ENCODE measurements at places on chromosomes 2 and 18.

DNA sequence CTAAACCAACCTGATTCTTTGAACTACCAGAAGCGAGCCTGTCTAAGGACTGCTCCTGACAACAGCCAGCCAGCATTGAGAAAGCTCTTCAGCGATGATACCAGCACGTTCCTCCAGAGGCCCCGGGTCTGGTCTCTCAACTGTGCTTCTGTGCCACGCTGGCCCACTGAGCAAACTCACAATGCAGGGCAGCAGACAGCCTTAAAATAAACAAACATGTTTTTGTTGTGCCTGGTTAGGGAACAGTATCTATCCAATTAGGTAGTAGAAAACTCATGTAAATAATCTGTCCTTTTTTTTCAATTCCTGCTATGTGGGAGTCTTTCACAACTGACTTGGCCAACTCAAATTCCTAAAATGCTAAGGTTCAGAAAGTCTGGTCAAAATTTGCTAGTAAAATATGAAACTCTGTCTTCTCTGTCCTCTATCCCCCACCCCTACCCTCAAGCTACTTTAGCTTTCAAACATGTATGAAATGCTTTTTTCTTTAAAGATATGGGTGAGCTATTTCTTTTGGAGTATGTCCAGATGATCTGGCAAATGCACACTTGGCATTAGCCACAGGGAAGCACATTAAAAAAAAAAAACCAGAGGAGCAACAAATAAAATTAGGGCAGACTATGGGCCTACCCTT lies 21.4 kb upstream of the EML4 start:
- DNase-seq, result no peak

GRCh38 chr2:63903003-63903402 lies 61.3 kb downstream of the UGP2 start:
- DNase-seq, result no peak

DNA sequence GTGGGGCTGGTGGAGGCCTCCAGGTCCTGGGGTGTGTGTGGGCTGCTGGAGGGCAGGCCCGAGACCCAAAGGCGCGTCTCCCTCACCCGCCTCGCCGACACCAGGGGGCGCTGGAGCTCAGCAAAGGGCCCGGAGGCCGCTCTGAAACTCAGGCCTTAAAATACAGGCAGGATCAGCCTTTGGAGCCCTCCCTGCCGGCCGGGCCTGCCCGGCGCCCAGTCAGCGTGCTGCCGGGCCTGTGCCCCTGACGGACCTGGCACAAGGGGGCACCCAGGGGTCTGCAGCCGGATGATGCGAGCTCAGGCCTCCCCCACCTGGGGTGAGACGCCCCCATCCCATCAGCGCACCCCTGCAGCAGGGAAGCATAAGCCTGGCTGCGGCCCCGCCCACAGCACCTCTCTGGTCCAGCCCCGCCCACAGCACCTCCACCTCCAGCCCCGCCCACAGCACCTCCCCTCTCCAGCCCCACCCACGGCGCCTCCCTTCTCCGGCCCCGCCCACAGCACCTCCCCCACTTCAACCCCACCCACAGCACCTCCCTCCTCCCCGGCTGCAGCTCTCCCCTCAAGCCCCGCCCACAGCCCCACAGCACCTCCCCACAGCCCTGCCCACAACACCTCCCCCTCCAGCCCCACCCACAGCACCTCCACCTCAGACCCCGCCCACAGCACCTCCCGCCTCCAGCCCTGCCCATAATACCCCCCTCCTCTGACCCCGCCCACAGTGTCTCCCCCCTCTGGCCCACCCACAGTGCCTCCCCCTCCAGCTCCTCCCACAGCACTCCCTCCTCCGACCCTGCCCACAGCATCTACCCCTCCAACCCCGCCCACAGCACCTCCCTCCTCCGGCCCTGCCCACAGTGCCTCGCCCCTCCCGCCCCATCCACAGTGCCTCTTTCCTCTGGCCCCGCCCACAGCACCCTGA lies 92.8 kb upstream of the OTOS start:
- DNase-seq, result peak; percentile 46

DNA sequence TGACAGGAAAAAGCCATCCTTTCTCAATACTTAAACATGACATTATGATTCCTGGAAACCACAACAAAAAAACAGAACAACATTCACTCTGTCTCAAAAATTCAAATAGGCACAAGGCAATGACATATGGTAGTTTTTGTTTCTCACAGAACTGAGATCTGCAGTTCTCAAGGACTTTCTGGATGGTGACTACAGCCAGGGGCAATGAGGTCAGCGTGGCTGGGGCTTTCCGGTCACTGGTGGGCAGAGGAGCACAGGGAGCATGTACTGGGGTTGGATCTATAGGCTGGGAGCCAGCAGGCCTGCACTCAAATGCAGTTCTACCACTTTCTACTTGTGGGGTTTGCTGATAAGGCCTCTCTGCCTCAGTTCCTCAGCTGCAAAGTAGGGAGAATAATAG lies 72.0 kb downstream of the CTAGE1 start:
- DNase-seq, result no peak

- DNase-seq, result no peak
Measured at GRCh38 chr2:3387011-3387410, 7.5 kb downstream of the TRAPPC12 start.

All from stimulated activated CD4-positive, alpha-beta T cell treated with anti-CD3 and anti-CD28 coated beads, Interleukin-15, amount 100 ng/mL, for 1 hour (primary cell).